Thoracic aorta (tissue), 2 donors: ENCODE measurements at places on chromosomes 2 and 18.
A peak's percentile ranks its signal among the peaks of the same experiment; 100 is the strongest.

- no peak for DNase-seq
These were observed 79.4 kb upstream of the ARHGAP28 start for GRCh38 chr18:6650127-6650507.

- no peak for DNase-seq
These were observed 980 bp upstream of the RNPEPL1 start for GRCh38 chr2:240567137-240567871.

- DNase-seq: no peak
These were observed 26.2 kb upstream of the SPP2 start for GRCh38 chr2:234024304-234024703.

DNA sequence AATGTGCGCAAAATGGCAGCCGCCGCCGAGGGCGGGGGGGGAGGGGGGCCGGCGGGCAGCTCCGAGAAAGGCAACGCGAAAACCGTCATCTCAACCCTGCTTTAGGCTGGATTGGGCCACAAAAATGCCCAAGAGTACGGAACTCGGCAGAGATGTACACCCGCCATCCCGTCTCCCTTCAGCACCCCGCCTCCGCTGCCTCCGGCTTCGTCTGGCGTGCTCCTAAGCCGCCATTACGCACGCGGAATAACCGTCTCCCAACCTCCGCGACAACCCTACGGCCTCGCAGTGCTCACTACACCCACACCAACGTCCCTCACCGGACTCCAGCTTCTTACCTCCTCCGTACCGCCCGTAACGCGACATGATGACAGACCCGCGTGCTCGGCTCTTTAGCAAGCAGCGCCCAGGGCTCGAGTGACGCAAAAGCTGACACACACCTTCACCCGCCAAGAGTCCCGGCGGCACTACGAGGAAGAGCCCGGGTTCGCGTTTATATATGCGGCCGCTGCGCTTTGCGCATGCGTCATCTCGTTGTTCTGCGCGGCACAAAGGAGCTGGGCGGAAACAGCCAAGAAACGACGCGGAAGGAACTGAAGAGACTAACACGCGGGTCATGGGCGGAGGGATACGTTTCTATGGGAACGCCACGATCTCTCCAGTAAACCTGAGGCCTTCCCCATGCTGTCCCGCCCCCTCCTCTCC lies at the start of gene SRSF7:
Gene SRSF7 (minus strand): TSS at position 471 of the 705 bp plus-strand sequence. CDS start 105 bp downstream, at position 366.
- peak; percentile 96 for DNase-seq

GRCh38 chr2:62036761-62037250 lies 131.3 kb downstream of the COMMD1 start:
- DNase-seq: no peak

DNA sequence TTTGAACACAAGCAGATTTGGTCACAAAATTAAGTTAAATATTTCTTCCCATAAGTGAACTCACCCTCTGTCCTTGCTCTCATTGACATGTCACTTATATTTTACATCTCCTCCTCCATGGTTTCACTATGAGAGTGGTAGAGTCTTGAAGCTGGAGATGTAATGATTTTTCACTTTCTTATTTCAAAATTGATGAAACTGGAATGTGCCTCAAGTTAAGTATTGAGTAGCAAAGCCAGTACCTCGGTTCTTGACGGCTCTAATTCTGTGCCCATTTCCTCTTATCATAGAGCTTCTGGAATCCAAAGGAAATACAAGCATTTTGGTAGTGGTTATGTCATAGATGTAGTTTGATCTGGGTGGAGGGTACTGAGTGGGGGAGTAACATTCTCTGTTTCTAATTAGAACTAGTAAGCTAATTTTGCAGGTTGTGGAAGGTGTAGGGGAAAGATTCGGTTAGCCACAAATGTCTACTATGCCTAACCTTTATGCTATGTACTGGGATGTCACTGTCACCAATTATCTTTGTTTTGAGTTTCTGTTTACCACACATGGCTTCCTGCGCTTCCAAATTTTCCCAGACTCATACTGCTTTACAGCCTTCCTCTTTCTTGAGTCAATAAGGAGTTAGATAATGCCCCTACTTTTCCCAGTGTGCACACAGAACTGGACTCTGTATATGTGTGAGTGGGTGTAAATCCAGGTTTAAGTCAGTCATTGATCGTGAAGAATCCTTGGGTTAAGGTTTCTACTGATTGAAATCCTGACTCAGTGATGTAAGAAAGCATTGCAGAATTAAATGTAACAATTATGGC lies 96.8 kb downstream of the DIS3L2 start:
- no peak for DNase-seq
